Activated CD8-positive, alpha-beta memory T cell treated with anti-CD3 and anti-CD28 coated beads for 1 hour (primary cell): ENCODE measurements at places on chromosomes 12 and 14.

DNA sequence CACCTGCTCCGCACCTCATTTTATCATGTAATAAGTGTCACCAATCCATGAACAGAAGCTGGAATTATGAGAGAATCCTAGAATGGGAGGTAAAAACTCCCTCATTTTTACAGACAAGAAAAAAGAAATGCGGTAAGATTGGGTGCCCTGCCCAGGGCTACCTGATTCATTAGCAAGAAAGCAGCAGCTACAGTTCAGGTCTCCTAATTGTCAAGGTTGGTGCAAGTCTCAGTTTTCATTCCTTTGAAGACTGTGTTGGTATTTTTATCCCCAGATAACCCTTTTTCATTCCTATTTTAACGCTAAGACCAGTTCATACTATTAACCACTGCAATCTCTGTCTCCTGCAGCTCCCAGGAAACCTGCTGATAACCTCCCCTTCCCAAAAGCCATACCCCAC, 6.9 kb downstream of the DUSP6 start:
- no peak for DNase-seq

- no peak for DNase-seq
Measured at GRCh38 chr12:78149459-78149858, 318.8 kb downstream of the NAV3 start.

GRCh38 chr12:100216337-100216736, 15.7 kb downstream of the ACTR6 start:
- DNase-seq: no peak

DNA sequence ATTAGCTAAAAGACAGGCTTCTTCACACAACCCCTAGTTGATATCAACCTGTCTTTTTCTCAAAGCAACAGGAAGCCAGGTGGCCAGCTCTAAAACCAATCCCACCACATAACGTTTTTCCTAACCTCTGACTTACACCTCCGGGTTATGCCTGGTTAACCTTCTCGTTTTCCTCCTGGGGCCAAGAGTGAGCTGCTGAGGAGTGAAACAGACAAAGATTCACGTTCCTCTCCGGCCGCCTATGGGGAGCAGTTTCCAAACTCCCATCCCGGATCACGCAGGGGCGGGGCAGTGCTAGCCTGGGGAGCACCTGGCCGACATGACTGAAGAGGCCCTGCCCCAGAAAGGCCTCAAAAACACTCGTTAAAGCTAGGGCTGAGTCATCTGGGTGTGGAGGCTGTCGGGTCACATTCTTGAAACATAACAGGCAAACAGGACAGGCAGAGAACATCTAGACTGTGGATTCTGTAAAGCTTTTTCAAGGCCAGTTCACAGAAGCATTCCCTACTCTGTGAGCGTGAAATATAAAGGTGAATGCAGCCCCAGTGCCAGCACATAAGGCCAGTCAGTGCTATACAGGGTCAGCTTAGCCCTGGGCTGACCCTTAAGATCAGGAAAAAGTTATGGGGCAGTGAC, 25.9 kb upstream of the LGALS3 start:
- DNase-seq: peak; percentile 22

DNA sequence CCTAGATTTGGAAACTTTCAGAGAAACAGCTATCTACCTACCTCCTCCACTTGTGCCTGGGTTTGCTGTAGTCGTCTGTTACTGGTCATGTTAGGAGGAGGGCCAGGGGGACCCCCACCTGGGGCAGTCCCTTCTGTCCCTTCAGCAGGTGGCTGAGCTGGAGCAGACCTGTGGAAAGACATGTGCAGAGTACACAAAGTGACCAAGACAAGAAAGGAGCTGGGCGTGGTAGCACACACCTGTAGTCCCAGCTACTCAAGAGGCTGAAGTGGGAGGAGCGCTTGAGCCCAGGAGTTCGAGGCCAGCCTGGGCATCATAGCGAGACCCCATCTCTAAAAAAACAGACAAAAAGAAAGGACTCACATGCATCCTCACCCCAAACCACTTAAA, 4.3 kb downstream of the VAMP1 start:
- no peak for DNase-seq

DNA sequence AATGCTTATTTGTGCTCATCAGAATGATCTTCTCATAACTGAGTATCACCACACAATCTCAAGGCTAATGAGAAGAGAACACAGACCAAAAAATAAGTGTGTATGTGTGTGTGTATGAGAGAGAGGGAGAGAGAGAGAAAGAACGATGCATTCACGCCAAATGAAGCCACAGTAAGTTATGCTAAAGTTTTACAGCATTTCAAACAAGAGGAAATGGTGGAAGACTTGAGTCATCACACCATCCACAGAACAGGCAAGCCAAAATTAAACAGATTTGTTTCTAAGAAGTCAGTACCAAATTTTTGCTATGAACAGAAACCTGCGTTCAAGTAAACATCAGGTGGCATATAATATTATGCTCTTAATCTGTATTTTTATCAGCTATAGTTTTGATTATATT, 141.2 kb downstream of the MED13L start:
- no peak for DNase-seq

- no peak for DNase-seq
Measured at GRCh38 chr14:90521084-90521929, 124.5 kb downstream of the CALM1 start.

DNA sequence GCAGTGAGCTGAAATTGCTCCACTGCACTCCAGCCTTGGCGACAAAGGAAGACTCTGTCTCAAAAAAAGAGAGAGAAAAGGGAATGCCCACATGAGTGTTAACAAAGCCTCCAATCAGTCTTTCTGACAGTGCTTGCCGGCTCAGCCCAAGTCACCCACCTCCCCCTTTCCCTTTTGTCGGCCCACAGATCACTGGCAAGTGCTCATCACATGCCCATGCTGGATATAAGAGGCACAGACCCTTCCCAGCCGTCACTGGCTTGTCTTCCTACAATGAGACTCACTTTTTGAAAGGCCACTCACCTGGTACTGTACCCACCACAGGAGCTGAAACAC, 70.8 kb downstream of the CCDC88C start:
- no peak for DNase-seq

- DNase-seq: peak; percentile 8
Measured at GRCh38 chr12:12561371-12562015, 1.2 kb downstream of the DUSP16 start.

GRCh38 chr12:127277882-127278281, 989.1 kb upstream of the TMEM132C start:
- no peak for DNase-seq

DNA sequence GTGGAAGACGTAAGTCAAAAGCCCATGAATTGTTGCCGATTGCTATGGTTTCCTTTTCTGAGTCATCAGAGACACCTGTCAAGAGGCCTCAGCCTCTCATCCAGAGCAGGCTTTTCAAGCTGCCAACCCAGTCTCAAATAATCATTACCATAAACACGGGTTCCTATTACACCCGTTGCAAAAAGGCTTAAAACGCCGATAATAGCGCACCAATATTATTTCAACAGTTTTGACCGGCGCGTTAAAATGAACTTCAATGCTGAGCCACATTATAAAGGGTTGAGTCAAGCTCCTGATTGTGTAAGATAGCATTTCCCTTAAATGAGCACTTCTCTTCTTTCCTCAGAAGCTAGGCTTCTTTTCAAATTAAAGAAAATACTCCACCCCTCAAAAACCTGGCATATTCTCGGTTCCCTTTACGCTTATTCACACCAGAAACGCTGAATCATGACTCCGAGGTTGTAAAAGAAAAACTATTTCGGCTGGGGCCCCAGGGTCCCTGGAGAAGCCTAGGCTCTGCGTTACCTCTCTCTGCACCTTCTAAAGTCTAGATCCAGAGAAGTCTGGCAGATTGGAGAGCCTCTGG, 1.4 kb downstream of the TMTC1 start:
- no peak for DNase-seq

- no peak for DNase-seq
Measured at GRCh38 chr12:104752881-104753280, 205.2 kb downstream of the SLC41A2 start.

GRCh38 chr12:9331218-9331626, 123.0 kb upstream of the PZP start:
- DNase-seq: peak; percentile 4

DNA sequence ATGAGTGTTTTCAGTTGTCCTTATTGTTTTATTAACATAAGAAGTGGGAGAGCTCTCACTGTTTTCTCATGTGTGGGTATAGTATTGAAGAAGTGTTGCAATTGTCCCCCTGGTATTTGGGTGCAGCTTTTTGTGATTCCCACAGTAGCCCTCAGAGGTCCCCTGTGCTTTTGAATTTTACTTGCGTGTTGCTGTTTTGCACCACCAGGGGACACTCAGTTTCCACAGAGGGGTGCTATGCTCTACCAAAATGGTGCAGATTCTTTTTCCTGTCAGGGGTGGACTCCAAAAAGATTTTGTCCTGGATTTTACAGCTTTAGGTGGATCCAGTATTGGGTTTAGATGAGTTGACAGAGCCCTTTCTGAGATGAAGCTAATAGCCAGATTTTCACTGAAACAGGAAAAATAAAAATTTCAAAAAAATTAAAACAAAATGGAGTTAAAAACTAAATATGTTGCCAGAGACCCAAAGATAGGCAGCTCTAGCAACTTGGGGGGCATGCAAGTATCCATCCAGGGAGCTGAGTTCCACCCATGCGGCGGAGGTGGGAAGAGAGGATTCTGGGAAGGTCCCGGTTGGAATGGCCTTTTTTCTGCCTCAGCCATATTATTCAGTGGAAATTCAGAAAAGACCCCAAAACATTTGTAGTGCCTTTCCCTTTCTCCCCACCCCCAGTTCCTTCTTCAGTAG, 50.2 kb downstream of the TTLL5 start:
- no peak for DNase-seq

DNA sequence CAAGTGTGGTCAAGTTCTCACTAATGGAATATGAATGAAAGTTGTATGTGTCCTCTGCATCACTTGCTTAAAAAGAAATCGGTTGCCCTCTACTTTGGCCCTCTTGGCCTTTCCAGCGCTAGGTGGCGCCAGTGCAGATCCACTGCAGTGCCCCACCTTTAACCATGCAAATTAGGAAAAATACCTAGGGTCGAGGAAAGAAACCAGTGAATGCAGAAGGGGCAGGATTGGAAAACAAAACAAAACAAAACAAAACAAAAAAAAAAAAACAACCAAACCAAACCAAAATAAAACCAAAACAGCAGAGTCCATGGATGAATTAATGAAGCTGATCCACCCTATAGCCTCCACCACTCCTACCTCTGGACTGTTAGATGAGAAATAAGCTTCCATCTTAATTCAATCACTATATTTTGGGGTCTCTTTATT, 12.9 kb upstream of the NEMF start:
- DNase-seq: peak; percentile 68

GRCh38 chr14:44966601-44967336, 4.8 kb downstream of the TOGARAM1 start:
- DNase-seq: no peak

GRCh38 chr12:19230896-19231295, 101.4 kb downstream of the PLEKHA5 start:
- no peak for DNase-seq

DNA sequence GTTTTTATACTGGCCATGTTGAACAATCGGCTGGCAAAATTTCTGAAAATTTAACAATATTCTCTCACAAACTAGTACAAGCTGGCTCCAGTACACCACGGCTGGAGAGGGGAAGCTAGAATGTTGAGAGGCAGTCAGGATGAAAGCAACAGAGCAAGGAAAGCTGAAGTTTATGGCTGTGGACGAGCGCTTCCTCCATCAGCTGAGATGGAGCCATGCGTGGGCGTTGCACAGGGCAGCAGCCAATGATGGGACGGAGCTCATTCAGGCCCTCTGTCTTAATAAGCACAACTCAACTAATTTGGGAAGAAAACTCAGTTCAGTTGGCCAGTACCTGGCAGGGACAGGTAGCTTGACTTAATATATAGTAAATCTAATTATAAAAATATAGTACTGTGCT, 14.1 kb upstream of the DCP1B start:
- no peak for DNase-seq
